NCI-H2171 (cell line): ENCODE measurements at places on chromosomes 7 and 10.
A peak's percentile ranks its signal among the peaks of the same experiment; 100 is the strongest.

DNA sequence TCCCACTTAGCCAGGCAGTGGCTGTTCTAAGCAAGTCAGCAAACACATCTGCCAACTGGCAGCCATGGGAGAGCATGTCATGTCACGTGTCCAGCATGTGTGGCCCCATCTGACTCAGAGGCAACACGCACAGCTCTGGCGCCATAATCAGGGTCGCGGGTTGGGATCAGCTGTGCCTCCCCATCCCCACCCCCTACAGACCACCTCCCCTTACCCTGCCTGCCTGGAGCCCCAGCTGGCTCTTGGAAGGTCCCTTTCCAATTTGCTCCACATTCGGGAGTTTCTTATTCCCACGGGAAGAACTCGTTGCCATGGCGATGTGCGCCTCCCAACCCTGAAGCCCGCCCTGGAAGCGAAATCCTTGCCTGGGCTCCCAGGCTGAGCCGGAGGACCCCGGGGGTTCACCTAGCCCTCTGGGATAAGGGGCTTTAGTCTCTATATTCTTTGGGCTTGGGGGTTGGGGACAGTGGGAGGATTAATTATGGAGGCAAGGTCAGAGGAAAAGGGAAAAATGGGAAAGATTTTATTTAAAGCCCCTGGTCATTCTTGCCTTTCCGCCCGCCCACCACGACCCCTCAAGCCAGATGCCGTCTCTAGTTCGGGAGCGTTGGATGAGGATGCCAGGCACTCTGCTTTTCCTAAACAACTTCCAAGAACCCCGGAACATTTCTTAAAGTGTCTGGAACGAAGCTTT, 283.7 kb downstream of the ZEB1 start:
- DNase-seq, result peak; percentile 86

DNA sequence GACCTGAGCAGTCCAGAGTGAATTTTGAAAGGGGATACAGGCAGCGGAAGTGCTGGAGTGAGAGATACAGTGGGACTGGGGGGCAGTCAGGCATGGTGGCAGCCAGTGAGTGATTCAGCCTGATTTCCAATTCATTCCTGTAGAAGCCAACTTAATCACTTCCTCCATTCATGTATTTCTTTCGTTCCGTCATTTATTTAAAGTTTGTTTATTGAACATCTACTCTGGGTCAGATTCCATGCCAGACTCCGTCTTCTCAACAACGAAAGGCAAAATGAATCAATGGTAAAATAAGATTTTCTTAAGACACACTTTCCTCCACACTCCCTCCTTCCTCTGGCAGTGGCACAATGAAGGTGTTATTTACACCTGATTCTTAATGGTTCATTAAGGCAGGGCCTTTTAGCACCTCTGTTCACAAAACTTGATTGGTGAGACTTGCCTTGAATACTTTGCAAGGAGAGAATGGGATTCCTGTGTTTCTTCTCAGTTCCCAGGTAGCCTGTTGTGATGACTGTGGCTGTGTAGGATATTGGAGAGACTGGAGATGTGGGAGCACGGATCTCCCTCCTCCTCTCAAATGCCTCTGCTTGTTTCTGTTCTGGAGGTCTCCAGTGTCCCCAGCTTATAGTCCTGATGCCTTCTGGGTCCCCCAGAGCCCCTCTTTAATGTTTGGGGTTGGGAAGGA, 27.9 kb downstream of the ADCYAP1R1 start:
- DNase-seq, result no peak

DNA sequence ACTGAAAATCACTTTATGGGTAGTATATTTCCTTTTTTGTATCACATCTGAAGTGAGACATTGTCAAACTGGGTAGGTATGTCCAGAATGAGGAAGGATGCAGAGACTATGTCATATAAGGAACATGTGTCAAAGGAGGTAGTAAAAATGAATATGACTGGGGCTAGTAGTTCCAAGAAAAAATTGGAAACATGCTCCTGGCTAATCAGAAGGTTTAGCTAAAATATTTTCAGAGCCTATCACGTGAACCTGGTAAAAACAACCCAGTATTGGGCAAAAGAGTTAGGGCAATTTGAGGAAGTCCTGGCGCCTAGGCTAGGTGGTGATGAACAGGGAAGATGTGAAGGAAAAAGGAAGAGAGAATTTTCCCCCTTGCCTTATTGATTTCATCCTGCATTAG, 26.4 kb downstream of the ENTPD1 start:
- DNase-seq, result no peak

DNA sequence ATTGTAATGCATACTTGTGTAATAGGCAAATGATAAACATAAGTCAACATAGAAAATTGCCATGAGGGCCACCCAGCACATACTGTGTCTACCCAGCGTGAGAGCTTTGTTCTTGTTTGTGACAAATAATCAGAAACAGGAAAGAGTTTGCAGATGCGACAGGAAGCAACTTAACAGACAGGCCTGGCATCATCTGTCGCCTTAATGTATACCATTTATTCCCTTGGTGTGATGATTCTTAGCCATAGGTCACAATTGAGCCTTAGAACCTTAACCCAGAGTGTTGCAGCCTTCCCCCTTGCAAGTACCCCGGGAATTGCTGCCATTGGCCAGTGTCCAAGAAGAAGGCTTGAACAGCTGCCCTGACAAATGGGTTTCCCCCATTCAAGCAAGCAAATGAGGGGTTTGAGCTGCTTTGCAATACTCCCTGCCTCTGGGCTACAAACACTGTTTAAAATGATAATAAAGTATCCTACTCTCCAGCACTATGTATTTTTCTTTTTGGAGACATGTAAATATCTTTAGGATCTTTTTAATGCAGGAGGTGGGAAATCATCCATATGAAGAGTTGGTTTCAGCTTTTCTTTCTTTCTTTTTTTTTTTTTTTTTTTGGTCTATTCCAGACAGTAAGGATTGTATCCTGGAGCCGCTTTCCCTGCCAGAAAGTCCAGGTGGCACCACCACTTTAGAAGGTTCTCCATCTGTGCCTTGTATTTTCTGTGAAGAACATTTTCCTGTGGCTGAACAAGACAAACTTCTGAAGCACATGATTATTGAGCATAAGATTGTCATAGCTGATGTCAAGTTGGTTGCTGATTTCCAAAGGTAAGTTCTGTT, 80.0 kb downstream of the ZNF277 start:
- peak; percentile 90 for DNase-seq

DNA sequence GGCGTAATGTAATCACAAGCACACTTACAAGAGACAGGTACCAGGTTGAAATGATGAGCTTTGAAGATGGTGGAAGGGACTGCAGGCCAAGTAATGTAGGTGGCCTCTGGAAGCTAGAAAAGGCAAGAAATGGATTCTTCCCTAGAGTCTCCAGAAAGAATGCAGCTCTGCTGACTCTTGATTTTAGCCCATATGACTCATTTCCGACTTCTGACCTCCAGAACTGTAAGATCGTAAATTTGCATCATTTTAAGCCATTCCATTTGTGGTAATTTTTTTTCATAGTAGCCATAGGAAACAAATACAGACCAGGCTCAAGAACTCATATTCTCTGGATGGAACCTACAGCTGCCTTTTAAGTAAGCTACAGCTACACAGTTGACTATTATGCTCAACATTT, 315.5 kb downstream of the MAGI2 start:
- no peak for DNase-seq

DNA sequence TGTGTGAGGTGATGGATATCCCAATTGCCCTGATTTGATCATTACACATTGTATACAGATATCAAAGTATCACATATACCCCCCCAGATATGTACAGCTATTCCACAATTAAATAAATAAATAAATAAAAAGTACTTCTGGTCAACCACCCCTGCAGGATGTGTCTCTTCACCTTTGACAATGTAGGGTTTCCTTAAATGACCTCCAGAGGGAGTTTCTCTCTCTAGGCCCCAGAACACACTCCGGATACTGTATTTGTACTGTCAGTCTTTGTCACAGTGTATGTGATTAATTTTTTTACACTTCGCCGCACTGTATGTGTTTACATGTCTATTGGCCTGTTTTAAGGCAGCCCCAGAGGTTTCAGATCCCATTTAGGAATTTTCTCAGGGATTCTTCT, 123.6 kb downstream of the ADCYAP1R1 start:
- DNase-seq, result peak; percentile 2

- DNase-seq, result no peak
Measured at GRCh38 chr10:8331896-8332729, 277.6 kb downstream of the GATA3 start.

- DNase-seq, result no peak
Measured at GRCh38 chr10:16449454-16449853, 12.6 kb downstream of the PTER start.

GRCh38 chr10:12238821-12239220, 42.8 kb downstream of the CDC123 start:
- DNase-seq, result no peak

GRCh38 chr7:52565974-52566373, 469.5 kb upstream of the POM121L12 start:
- DNase-seq, result no peak

- no peak for DNase-seq
Measured at GRCh38 chr10:100531761-100532160, 2.1 kb upstream of the NDUFB8 start.

DNA sequence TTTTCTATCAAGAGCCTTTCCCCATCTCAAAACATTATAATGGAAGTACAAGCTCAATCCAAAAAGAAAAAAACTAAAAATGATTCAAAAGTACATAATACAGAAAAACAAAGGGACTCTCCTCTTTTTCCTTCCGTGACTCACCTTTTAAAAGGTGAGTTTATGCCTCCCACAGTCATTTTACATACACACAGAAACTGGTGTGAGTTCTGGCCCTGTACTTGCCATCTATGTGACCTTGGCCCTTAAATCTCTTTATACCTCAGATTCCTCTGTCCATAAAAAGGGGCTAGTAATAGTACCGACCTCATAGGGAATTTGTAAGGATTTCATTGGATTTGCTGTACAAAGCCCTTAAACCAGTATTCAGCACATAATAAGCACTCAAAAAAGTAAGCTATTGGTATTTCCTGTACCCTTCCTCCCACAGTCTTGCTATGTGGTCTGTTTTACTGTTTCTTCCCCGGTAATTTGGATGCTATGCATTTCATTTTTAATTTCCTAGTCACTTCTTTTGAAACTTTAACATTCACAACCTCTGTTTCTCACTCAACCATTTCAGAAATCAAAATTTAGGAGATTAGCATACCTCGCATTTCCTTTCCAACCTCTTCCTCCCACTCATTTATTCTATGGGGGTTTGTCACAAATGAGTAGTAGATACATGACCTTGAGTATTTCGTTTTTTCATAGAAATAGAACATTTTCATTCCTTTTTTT, 39.0 kb downstream of the STK17A start:
- no peak for DNase-seq

- peak; percentile 31 for DNase-seq
Measured at GRCh38 chr10:73529089-73529832, 33.4 kb upstream of the PPP3CB start.

GRCh38 chr7:127713006-127713405, 61.0 kb downstream of the SND1 start:
- DNase-seq, result no peak

DNA sequence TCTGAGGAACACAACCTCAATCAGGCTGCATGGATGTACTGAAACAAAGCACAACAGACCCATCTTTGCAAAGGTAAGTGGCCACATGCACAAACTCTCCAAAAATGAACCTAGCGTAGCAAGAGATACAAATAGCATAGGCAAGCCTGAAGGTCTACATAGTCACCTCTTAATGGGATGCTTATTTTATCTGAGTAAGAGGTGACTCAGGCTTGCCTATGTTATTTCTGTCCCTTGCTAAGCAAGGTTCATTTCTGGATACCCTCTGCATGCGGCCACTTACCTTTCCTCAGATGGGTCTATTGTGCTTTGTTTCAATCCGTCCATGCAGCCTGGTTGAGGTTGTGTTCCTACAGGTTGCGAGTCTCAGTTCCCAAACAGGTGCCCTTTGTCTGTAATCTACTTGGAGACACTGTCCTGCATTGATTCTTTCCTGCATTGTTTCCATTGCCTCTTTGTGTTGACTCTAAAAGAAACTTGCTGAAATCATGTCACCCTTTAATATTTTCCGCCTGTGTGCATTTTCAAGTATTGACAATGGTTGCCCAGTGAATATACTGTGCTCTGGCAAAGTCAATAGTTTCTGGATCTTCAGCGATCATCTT, 291.8 kb upstream of the LYZL1 start:
- DNase-seq, result no peak

DNA sequence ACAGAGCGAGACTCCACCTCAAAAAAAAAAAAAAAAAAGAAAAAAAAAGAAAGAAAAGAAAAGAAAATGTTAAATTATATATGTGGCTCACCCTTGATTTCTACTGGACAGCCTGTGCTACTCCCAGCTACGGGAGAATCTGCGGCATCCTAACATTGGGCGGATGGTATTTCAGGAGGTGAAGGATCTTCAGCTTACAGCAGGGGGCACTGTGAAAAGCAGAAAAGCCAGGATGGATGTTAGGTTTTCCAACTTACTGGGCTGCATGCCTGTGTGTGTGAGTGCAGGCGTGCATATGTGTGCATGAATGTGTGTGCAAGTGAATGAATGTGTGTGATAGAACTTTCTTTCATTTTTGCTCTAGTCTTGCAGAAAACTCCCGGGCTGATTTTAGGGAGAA, 1066.5 kb downstream of the TYW1 start:
- DNase-seq, result no peak

- no peak for DNase-seq
Measured at GRCh38 chr7:75980430-75981202, 13.8 kb downstream of the TMEM120A start.

- no peak for DNase-seq
Measured at GRCh38 chr10:126781450-126782216, 111.1 kb upstream of the C10orf90 start.
